HCT116 (cell line): ENCODE measurements at places on chromosomes 3 and 15. TPM values are rescaled to one million over a fixed set of nuclear protein-coding genes. Genes with fewer than 3 reads are reported as not detected.

CSTA gene
- total RNA-seq: 11.0 TPM

DNA sequence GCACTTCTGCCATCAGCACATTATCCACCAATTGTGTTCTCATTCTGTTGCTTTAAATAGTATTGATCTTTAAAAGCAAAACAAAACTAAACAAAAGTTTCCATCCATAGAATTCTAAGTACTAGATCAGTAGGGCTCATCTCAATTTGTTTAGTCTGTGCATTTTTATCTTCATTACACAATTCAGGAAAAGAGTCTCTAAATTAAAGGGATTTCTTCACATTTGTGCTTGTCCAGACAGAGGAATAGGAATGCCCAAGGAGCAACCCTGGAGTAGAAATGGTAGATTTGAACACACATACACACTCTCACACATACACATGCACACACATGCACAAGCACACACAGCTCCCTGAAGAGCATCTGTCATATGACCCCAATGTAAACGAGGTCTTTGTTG is 21.4 kb downstream of the LMCD1 start:
- no peaks in the 10 kb centered on the region for H3K4me1 ChIP-seq
- no peak overlapping the region for H3K4me3 ChIP-seq
- no peaks in the 10 kb centered on the region for H3K36me3 ChIP-seq
- H3K27ac ChIP-seq: no peak overlapping the region

DNA sequence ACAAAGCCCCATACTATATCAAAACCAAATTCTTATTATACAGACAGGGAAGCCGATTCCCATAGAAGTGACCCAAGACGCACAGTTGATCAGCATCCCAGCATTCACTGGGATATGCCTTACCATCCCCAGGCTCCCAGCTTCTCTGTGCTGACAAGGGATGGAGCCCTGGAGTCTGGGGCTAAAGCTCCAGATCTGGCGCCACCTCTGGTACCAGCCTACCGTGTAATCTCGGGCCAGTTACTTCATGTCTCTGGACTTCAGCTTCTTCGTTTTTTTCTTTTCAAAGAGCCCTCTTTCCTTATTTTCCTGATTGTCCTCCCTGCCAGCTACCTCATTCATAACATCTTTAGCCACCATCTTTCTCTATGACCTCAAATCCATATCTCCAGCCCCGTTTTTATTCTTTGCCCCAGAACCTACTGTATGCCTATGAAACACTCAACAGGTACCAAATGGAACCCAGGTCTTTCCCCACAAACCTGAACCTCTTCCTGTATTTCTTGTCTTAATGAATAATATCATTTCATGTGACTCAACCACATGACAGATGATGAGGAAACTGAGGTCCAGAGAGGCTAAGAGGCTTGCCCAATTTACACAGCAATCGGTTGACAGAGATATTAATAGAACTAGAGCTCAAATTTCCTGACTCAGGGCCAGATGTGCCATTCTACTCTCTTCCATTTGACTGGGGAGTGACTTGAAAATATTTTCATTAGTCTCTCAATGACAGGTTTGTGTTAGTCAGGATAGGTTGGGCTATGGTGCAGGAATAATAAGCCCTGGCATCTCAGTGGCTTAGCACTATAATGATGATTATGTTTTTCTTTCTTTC is 85.4 kb upstream of the TLE3 start:
- no peaks in the 10 kb centered on the region for H3K27me3 ChIP-seq
- H3K4me3 ChIP-seq: no peak overlapping the region
- DNase-seq: no peak
- no peaks in the 10 kb centered on the region for H3K36me3 ChIP-seq
- peaks cover 4% of the 10 kb centered on the region; the same call in 1 of the 2 replicates for H3K4me1 ChIP-seq
- no peak overlapping the region for H3K27ac ChIP-seq

- H3K27me3 ChIP-seq: no peaks in the 10 kb centered on the region
- no peak for DNase-seq
- no peaks in the 10 kb centered on the region for H3K36me3 ChIP-seq
- H3K27ac ChIP-seq: no peak overlapping the region
- no peak overlapping the region for H3K4me3 ChIP-seq
Measured at GRCh38 chr3:99938270-99938911, 120.7 kb downstream of the CMSS1 start.

GRCh38 chr3:64977308-64978100 is 289.7 kb upstream of the ADAMTS9 start:
- no peaks in the 10 kb centered on the region for H3K4me1 ChIP-seq
- no peak for DNase-seq
- H3K27me3 ChIP-seq: peaks cover 10% of the 10 kb centered on the region; the same call in 1 of the 2 replicates

DNA sequence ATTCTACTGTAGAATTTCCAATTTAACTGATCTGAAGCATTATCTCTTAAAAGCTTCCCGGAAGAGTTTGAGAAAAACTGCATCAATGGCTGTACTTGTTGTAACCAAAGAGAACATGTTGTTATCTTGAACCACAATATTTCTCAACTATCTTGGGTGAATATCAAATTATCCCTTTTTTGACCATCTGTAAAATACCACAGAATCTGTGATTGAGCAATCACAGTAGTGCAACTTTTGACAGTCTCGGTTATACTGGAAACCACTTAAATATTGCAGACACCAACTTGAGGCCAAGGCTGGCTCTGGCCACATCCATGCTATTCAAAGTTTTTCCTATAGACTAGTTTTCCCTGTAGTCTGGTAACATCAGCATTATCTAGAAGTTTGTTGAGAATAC is 842.8 kb upstream of the EPHA6 start:
- H3K4me3 ChIP-seq: no peak overlapping the region
- no peaks in the 10 kb centered on the region for H3K36me3 ChIP-seq
- no peaks in the 10 kb centered on the region for H3K27me3 ChIP-seq
- H3K27ac ChIP-seq: no peak overlapping the region
- no peaks in the 10 kb centered on the region for H3K4me1 ChIP-seq

- no peak overlapping the region for H3K27ac ChIP-seq
- no peaks in the 10 kb centered on the region for H3K4me1 ChIP-seq
- H3K27me3 ChIP-seq: no peaks in the 10 kb centered on the region
- H3K4me3 ChIP-seq: no peak overlapping the region
- no peaks in the 10 kb centered on the region for H3K36me3 ChIP-seq
Measured at GRCh38 chr3:11532931-11533391, 110.8 kb downstream of the VGLL4 start.

CLDN18 gene
- 0.17 TPM for total RNA-seq

NRROS gene
- 0.12 TPM for total RNA-seq

GRCh38 chr3:122416966-122417365 is 1.1 kb upstream of the WDR5B start:
- no peaks in the 10 kb centered on the region for H3K27me3 ChIP-seq
- DNase-seq: no peak
- H3K36me3 ChIP-seq: peaks cover 6% of the 10 kb centered on the region
- H3K4me3 ChIP-seq: peak overlapping the region; percentile 82

- no peak overlapping the region for H3K27ac ChIP-seq
- no peak for DNase-seq
- peaks cover 34% of the 10 kb centered on the region; the same call in 1 of the 2 replicates for H3K27me3 ChIP-seq
- no peaks in the 10 kb centered on the region for H3K36me3 ChIP-seq
Measured at GRCh38 chr15:61049934-61050333, 179.2 kb downstream of the RORA start.

DNA sequence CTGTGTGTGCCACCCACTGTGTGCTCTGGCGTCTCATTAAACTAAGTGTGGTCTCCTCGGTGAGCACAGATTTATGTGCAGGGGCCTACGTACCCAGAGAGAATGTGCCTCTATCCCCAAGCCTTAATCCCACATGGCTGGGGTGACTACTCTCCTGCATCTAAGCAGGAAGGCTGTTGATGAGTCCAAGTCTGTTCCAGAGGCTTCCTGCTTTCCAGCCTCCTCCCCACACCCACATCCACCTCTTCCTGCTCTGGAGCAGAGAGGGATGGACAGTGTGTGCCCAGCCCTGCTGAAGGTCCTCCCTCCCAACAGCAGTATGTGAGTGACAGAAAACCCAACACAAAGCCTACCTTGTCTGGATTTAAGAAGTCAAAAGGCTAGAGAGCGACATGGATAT is 38.8 kb upstream of the BCL2L10 start:
- no peaks in the 10 kb centered on the region for H3K27me3 ChIP-seq
- H3K4me3 ChIP-seq: no peak overlapping the region
- no peak for DNase-seq
- H3K36me3 ChIP-seq: peaks cover 2% of the 10 kb centered on the region; the same call in 1 of the 2 replicates

DNA sequence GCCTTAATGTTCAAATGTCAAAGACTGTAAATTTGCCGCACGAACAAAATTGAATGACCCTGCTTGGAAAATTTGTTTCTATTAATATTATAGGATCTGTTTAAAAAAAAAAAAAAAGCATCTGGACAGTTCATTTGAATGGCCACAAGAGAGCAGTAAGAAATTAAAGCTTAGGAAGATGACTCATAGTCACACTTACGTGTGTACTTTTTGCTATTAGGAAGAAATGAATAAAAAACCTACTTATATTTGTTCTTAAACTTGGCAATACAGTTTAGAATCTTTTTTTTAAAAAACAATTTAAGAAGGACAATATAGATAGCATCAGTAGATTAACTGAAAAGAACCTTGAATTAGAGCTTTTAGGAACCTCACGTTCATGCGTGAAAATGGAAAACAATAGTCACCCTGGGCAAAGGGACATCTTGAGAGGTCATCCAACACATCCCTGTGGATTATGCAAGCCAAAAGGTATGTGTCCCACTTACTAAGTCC is 621.8 kb downstream of the MECOM start:
- no peak overlapping the region for H3K27ac ChIP-seq
